HFFc6 (cell line): ENCODE measurements at places on chromosomes 7 and 10. TPM values are rescaled to one million over a fixed set of nuclear protein-coding genes. Genes with fewer than 3 reads are reported as not detected.
A peak's percentile ranks its signal among the peaks of the same experiment; 100 is the strongest.

The AS3MT gene
- 3.1 and 4.0 TPM in 2 replicates for total RNA-seq

The STRIP2 gene
- total RNA-seq = 1.5 to 2.7 TPM (median 2.1 TPM) in 3 replicates

The EPHB6 gene
- 0.19 to 0.37 TPM (median 0.27 TPM) in 3 replicates for total RNA-seq

- H3K4me1 ChIP-seq = peaks cover 28% of the 10 kb centered on the region
- H3K27me3 ChIP-seq = no peaks in the 10 kb centered on the region; the same call in 1 of the 2 replicates
- H3K36me3 ChIP-seq = no peaks in the 10 kb centered on the region
- no peak for DNase-seq
- H3K4me3 ChIP-seq = no peak overlapping the region
Observed at GRCh38 chr7:73881352-73882046, 20.5 kb downstream of the TMEM270 start.

- H3K4me1 ChIP-seq = peaks cover 7% of the 10 kb centered on the region; the same call in 1 of the 2 replicates
- no peak overlapping the region for H3K27ac ChIP-seq
- no peak overlapping the region for H3K4me3 ChIP-seq
- H3K36me3 ChIP-seq = no peaks in the 10 kb centered on the region
- no peaks in the 10 kb centered on the region; the same call in 1 of the 2 replicates for H3K27me3 ChIP-seq
Observed at GRCh38 chr10:103013416-103013815, 95.3 kb downstream of the CNNM2 start.

- H3K4me1 ChIP-seq = no peaks in the 10 kb centered on the region
- peaks cover 31% of the 10 kb centered on the region for H3K27me3 ChIP-seq
- H3K27ac ChIP-seq = no peak overlapping the region
- no peaks in the 10 kb centered on the region for H3K36me3 ChIP-seq
- DNase-seq = no peak
- H3K4me3 ChIP-seq = no peak overlapping the region
Observed at GRCh38 chr7:45178241-45179225, 20.9 kb downstream of the RAMP3 start.

GRCh38 chr10:47140761-47141348, 159.1 kb upstream of the GDF10 start:
- no peak overlapping the region for H3K4me3 ChIP-seq
- no peak overlapping the region for H3K27ac ChIP-seq
- no peak for DNase-seq
- H3K27me3 ChIP-seq = peaks cover 6% of the 10 kb centered on the region

DNA sequence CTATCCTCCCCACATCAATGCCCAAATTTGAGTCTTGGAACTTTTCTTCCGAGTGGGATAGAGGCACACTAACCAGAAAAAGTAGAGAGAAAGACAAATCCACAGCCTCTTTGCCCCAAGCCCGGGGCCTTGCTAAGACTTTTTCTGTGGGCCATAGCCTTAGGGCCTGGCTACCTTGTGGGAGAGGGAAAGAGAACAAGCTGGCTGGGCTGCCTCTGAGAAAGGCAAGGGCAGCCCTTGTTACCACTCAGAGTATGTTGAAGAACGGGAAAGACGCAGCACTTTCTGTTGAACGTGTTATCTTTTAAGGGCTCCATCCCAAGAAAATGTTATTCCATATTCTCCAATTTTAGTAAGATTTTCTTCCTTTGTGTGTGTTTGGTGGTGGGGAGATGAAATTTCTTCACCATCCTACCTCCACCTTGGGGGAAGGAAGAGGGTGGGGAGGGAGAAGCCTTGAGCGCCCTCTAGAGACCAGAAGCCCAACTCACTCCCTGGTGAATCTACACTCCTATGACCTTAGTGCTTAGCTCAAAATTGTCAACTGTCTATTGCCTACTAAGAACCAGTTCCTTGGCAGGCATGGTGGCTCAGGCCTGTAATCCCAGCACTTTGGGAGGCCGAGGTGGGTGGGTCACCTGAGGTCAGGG, 3.9 kb upstream of the NRF1 start:
- H3K27ac ChIP-seq = no peak overlapping the region
- H3K4me3 ChIP-seq = no peak overlapping the region
- H3K27me3 ChIP-seq = no peaks in the 10 kb centered on the region
- DNase-seq = peak; percentile 8

DNA sequence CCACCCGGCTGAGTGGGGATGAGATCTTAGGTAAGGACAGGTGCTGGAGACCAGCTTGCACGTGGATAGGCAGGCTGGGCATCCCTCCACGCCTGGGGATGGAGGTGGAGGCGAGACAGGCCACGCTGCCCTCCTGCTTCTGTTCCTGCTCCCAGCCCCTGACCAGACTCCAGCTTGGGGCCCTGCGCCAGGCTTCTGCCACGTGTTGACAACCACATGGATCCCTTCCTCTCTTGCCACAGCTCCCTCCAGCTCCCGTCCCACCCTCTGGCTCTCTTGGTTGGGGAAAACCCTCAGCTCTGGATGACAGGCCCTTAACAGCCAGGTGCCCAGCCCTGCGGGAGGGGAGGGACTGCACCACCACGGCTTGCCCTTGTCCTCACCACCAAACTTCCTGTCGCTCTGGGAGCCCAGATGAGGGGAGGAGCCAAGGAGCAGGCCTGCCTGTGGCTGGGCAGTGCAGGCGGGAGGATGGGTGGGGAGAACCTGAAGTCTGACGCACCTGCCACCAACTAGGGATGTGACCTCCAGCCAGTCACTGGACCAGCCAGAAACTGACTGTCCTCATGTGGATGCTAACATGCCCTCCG, 36.0 kb downstream of the KCNH2 start:
- peaks cover 13% of the 10 kb centered on the region for H3K27me3 ChIP-seq
- no peaks in the 10 kb centered on the region for H3K36me3 ChIP-seq
- peaks cover 14% of the 10 kb centered on the region for H3K4me1 ChIP-seq
- no peak for DNase-seq

GRCh38 chr7:48176356-48176893, 5.2 kb downstream of the ABCA13 start:
- no peaks in the 10 kb centered on the region for H3K36me3 ChIP-seq
- no peak overlapping the region for H3K4me3 ChIP-seq
- DNase-seq = peak; percentile 34

DNA sequence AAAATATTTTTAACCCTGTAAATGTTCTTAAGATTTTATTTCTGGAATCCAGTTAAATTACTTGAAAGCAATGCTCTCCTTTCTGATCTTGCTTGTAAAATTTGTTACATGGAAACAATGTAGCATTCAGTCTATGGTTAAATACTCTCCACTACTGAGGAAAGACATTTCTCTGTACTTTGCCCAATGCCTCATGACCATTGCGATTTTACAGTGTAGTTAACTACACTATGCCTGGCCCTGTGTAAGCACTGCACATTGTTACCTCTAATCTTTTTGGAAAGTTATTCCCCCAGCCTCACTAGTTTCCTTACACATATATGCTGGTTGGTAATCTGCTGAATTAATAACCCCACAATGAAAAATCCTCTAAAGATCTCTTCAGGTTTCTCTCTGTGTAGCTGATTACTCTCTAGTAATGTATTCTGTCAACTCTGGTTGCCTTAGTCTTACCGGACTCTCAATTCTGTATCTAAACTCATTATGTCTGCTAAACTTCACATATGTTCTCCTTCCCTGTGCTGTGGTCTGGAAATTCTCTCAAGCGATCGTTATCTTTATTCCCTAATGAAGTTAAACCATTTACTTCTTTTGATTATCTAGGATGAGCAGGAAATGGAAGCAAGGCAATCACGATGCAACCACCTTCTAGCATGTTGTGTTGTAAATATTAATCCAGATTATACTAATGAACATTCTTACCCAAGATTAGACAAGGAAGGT, 58.7 kb upstream of the TMEM106B start:
- no peak overlapping the region for H3K27ac ChIP-seq
- no peak overlapping the region for H3K4me3 ChIP-seq
- DNase-seq = no peak
- H3K4me1 ChIP-seq = no peaks in the 10 kb centered on the region

DNA sequence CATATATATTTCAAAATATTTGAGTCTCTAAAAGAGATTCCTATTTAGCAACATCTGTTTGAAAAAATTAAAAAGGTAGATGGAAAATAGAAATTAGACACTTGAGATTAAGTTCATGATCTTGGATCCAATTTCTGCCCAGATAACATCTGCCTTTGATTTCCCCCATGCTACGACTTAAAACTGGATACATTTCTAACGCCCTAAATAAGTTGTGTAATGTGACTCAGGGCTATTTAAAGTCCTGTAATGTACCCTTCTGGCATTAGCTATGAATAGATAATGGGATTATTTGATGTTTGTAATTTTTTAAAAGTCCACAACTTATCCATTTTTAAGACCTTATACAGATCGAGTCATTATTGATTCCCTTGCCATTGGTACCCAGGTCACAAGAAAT, 23.4 kb downstream of the CFAP43 start:
- H3K27me3 ChIP-seq = peaks cover 37% of the 10 kb centered on the region
- H3K27ac ChIP-seq = no peak overlapping the region
- no peaks in the 10 kb centered on the region for H3K36me3 ChIP-seq
- no peak for DNase-seq
- no peak overlapping the region for H3K4me3 ChIP-seq

GRCh38 chr7:19317461-19317860, 172.2 kb upstream of the FERD3L start:
- H3K36me3 ChIP-seq = no peaks in the 10 kb centered on the region
- H3K27me3 ChIP-seq = peaks cover under 1% of the 10 kb centered on the region; the same call in 1 of the 2 replicates
- no peak for DNase-seq
- H3K4me3 ChIP-seq = no peak overlapping the region
- H3K4me1 ChIP-seq = no peaks in the 10 kb centered on the region
- no peak overlapping the region for H3K27ac ChIP-seq

GRCh38 chr7:47587351-47587750, 5.4 kb upstream of the TNS3 start:
- H3K36me3 ChIP-seq = no peaks in the 10 kb centered on the region
- H3K4me3 ChIP-seq = no peak overlapping the region
- peaks cover 55% of the 10 kb centered on the region for H3K4me1 ChIP-seq
- H3K27me3 ChIP-seq = no peaks in the 10 kb centered on the region; the same call in none of the 2 replicates
- H3K27ac ChIP-seq = no peak overlapping the region

- peaks cover 45% of the 10 kb centered on the region for H3K36me3 ChIP-seq
- peaks cover 5% of the 10 kb centered on the region for H3K27me3 ChIP-seq
- no peak for DNase-seq
- H3K27ac ChIP-seq = peak overlapping the region; percentile 80
Observed at GRCh38 chr7:44881066-44881600, 4.2 kb downstream of the PURB start.

DNA sequence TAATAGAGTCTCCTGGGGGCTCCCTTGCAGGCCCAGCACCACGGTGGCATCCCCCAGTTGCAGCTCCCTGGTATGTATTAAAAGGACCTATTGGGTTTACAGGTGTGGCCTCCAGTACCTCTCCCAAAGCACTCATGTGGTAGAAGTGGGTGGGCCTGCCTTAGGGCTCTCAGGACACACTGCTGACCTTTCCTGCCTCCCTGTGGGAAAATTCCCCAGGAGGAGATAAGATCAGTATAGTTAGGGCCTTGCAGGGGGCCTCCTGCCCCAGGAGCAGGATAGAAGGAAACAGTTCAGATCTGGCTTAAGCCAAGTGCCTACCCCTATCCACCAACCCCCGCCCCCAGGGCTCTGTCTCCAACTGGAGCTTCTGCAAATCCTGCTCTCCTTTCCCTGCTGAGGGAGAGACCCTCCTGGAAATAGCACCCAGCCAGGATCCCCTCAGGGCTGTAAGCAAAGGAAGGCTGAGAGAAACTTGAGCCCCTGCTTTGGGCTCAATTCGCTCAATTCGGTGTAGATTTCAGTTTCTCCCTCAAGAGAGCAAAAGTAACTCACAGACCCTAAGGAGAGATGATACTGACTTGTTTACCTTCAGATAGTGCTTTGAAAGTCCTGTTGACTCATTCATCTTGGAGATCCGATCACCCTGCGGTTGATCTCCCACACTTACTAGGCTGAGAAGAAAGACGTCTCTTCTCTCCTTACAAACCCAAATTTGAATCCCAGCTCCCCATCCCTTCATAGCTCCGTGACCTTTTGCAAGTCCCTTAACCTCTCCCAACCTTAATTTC, 130.6 kb downstream of the WDR11 start:
- no peak overlapping the region for H3K27ac ChIP-seq
- H3K27me3 ChIP-seq = peaks cover 4% of the 10 kb centered on the region
- H3K4me3 ChIP-seq = no peak overlapping the region
- H3K36me3 ChIP-seq = 0 out of 2 replicates have a peak, but pooled peaks cover 3% of the 10 kb centered on the region

GRCh38 chr10:24344279-24344678, 135.3 kb downstream of the KIAA1217 start:
- DNase-seq = peak; percentile 94
- no peaks in the 10 kb centered on the region for H3K36me3 ChIP-seq
- peak overlapping the region; percentile 75 for H3K4me3 ChIP-seq
- no peaks in the 10 kb centered on the region; the same call in 1 of the 2 replicates for H3K27me3 ChIP-seq

DNA sequence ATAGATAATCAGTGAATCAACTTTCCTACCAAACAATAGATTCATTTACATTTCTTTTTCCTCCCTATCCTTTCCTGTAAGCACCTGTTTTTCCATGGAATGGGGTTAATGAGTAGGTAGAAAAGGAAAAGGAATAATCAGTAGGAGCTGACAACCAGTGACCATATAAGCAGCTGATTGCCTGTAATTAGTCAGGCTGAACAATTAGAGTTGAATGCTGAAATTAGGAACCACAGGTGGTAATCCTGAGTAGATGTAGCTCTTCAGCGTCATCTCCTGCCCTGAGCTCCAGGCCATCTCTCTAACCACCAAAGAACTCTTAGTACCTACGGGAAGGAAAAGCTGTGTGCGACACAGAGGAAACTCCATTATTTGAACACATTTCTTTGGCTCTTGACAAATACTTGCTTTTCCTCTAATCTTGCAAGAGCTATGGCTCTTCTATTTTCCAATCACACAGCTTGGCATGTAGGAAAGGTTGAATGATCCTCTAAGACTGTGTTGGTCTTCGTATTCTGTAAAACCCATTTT, 63.8 kb downstream of the KLHDC10 start:
- no peak overlapping the region for H3K27ac ChIP-seq
- peaks cover 15% of the 10 kb centered on the region for H3K4me1 ChIP-seq
- H3K4me3 ChIP-seq = no peak overlapping the region
